ENCODE measurements at places on chromosomes 16 and 17. TPM values are rescaled to one million over a fixed set of nuclear protein-coding genes. Genes with fewer than 3 reads are reported as not detected.

DNA sequence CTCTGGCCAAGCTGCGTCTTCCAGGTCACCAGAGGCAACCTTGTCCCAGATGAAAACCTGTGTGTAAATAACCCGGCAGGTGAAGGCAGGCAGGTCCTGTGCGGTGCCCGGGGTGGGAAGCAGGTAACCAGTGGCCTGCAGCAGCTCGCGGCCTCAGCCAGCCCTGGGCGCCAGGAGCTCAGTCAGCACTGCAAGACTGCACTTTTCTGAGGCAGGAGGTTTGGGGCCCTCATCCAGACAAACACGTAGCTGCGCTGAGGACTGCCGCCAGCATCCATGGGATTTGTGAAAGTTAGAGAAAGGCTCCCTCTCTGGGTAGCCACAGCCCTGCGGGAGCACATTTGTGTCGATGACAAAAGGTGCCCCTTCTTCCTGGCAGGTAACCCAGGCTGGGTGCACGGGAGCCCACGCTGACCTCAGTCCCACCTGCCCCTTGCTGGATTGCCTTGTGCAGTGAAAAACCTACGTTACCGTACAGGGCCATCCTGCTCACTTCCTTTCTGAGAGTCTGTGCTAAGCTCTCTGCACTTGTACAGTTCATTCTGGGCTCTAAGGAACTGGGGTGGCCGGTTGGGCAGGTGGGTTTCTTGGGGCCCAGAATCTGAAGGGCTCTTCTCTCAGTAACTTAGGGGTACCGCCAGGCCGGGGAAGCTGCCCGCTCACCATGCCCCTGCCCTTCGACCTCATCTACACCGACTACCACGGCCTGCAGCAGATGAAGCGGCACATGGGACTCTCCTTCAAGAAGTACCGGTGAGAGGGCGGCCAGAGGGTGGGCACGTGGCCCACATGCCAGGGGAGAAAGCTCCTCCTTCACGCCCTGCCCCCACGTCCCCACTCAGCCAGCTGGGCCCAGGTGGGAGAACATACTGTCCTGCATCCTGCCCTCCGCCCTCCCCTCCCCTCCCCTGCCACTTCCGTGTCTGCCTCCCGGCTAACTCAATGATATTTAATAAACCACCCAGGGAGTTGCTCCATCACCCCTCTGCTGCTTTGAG lies 56.4 kb downstream of the MGAT5B start:
- peaks cover 4% of the 10 kb centered on the region for H3K4me1 ChIP-seq
- H3K4me3 ChIP-seq: no peak overlapping the region
- H3K27ac ChIP-seq: no peak overlapping the region
- no peaks in the 10 kb centered on the region for H3K36me3 ChIP-seq
- DNase-seq: no peak

- no peak overlapping the region for H3K4me3 ChIP-seq
- no peak for DNase-seq
- H3K4me1 ChIP-seq: no peaks in the 10 kb centered on the region
- no peaks in the 10 kb centered on the region for H3K36me3 ChIP-seq
- H3K27me3 ChIP-seq: no peaks in the 10 kb centered on the region
- H3K27ac ChIP-seq: no peak overlapping the region
These were observed 179.6 kb downstream of the AIPL1 start for GRCh38 chr17:6255322-6255721.

DNA sequence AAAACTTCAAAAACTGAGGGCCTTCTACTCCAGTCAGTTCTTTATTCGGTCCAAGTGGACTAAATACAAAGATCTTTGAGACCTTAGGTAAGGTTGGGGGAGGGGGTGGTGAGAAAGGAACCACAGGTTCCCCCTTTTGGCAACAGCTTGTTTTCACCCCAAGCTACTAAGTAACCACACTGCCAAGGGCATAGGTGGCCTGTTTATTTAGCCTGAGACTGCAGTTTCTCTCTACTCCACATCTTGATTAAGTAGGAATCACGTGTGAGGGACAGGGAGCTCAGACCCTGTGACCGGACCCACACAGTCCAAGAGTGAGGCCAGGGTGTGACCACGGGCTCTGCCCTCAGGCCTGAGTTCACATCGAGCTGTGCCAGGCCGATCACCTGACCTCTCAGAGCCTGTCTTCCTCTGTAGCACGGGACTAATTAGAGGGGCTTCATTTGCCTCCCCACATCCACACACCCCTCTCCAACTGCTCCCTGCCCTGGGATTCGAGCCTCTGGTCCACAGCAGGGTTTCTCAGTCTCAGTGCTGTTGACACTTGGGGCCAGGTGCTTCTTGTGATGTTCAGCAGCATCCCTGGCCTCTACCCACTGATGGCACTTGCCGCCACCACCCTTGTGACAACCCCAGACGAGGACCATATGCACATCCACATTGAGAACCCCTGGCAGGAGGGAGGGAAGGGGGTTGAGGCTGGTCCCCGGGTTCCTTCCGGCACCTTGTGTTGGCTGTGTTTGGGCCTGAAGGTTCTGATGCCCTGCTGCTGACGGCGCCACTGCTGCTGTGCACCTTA lies 17.8 kb downstream of the ST6GALNAC2 start:
- H3K4me3 ChIP-seq: no peak overlapping the region
- H3K4me1 ChIP-seq: peaks cover 7% of the 10 kb centered on the region
- no peaks in the 10 kb centered on the region for H3K27me3 ChIP-seq

DNA sequence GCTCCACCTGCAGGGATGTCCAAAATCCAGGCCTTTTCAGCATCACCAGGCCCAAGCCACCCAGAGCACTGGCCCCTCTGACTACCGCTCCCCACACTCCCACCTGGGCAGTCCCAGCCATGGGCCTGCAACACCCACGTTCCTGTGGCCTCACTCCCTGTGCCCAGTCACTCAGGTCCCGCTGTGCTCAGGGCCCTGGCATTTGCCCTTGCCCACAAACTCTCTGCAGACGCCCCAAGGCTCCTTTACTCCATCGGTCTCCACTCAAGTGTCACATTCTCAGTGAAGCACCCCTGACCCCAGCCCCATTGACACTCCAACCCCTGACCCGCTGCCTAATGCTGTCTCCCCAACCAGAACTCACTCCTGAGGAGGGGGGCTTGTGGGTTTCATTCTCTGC lies 23.6 kb downstream of the MPG start:
- no peak overlapping the region for H3K27ac ChIP-seq
- no peak for DNase-seq
- no peak overlapping the region for H3K4me3 ChIP-seq
- H3K36me3 ChIP-seq: peaks cover 4% of the 10 kb centered on the region
- no peaks in the 10 kb centered on the region for H3K27me3 ChIP-seq

GRCh38 chr17:48487221-48487620 lies 43.6 kb downstream of the HOXB1 start:
- H3K36me3 ChIP-seq: no peaks in the 10 kb centered on the region
- no peak for DNase-seq
- H3K27ac ChIP-seq: peak overlapping the region; percentile 28
- peaks cover 40% of the 10 kb centered on the region for H3K4me1 ChIP-seq
- H3K4me3 ChIP-seq: no peak overlapping the region

GRCh38 chr16:396605-397004 lies 394 bp upstream of the NME4 start:
- no peak overlapping the region for H3K27ac ChIP-seq
- no peaks in the 10 kb centered on the region for H3K4me1 ChIP-seq
- peak; percentile 75 for DNase-seq
- peak overlapping the region; percentile 85 for H3K4me3 ChIP-seq

DNA sequence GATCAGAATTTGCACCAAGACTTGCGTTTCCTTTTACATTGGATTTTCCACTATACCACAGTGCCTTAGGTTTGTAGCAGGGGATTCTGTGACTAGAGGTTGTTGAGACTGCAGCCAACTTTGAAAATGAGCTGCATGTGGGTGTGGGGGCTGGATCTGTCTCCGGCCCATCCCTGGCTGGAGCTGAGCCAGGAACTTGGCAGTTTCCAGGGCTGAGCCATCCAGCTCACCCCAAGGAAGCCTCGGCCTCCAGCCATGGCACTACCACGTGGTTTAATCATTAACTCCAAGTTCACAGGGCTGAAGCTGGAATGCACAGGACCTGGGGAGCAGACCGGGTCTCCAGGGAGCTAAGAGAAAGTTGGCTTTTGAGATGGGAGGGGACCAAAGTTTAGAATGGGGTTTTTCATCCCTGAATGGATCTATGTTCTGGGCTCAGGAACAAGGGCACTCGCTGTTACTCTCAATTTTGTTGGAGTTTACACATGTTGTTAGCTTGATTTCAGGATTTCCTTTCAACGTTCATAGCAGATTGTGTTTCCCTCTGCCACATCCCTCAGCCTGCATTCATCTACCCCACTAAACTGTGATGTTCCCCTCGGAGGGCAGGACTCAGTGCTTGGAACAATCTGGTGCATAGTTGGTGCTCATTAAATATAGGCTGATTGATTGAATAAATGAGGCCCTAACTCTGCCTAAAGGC lies 42.3 kb upstream of the HNF1B start:
- H3K4me1 ChIP-seq: no peaks in the 10 kb centered on the region
- no peaks in the 10 kb centered on the region for H3K27me3 ChIP-seq
- no peaks in the 10 kb centered on the region for H3K36me3 ChIP-seq
- H3K4me3 ChIP-seq: no peak overlapping the region

AHSP gene
- total RNA-seq: not detected

HEATR3 gene
- total RNA-seq: 23.1 TPM

CDRT15L2 gene
- not detected for total RNA-seq

HBQ1 gene
- not detected for total RNA-seq

CCL23 gene
- not detected for total RNA-seq

All from SJCRH30 (cell line).